ENCODE measurements at places on chromosomes 2 and 18. TPM values are rescaled to one million over a fixed set of nuclear protein-coding genes. Genes with fewer than 3 reads are reported as not detected.

Gene FBXO41
- polyA plus RNA-seq = not detected

GRCh38 chr18:56377231-56377630, 261.2 kb downstream of the TXNL1 start:
- no peak for DNase-seq

DNA sequence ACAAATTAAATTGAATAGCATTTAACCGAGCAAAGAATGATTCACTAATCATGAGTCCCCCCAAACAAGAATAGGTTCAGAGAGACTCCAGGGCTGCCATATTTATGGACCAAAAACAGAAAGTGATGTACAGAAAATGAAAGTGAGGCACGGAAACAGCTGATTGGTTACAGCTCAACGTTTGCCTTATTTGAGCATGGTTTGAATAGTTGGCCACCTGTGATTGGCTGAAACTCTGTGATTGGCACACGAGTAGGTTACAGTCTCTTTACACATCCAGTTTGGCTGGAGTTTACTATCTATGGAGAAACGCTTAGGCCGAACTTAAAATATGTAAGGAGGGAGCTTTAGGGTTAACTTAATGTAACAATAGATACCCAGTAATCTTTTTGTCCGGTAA, 27.0 kb upstream of the DPYSL5 start:
- no peak for DNase-seq

Gene C2orf15
- polyA plus RNA-seq = 0.48 TPM

Gene CSRNP3
- 15.5 TPM for polyA plus RNA-seq

- no peak for DNase-seq
These were observed 136.1 kb upstream of the PID1 start for GRCh38 chr2:229407170-229407569.

Gene MROH2A
- 0.21 TPM for polyA plus RNA-seq

DNA sequence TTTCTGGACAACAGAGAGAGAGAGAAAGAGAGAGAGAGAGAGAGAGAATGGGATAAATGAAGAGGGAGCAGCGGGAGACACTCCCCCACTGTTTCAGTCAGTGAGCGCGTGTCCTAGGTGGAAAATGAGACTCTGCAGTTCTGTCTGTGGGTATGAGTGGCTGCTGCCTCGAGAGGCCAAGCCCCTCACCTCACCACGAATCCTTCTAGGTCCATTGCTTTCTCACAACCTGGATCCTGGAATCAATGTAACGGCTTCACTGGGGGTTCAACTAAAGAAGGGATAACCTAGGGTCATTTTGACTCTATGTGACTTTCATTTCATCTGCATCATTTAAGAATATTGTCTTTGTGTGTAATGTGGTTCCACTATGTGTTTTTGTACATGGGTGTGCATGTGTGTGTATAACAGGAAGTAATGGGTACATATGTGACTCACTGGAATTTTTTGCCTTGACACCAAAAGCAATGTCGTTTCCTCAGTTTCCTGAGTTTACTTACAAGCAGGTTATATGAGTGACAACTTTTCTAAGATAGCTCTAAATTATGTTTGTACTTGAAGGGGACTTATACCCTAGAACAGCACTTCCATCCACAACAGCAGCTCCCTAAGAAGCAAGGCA, 221.4 kb upstream of the TRIB2 start:
- DNase-seq = no peak

Gene DYNC2LI1
- polyA plus RNA-seq = 20.4 TPM

Gene SERPINB13
- not detected for polyA plus RNA-seq

- DNase-seq = no peak
These were observed 38.5 kb upstream of the RMP24 start for GRCh38 chr18:35933982-35934381.

- DNase-seq = no peak
These were observed 78.8 kb upstream of the DTNA start for GRCh38 chr18:34631093-34631966.

- DNase-seq = no peak
These were observed 264.8 kb downstream of the KLHL29 start for GRCh38 chr2:23649819-23650218.

Gene POTEJ
- polyA plus RNA-seq = not detected

GRCh38 chr2:2026252-2026831, 282.0 kb upstream of the PXDN start:
- DNase-seq = no peak

Gene UGT1A10
- polyA plus RNA-seq = not detected

DNA sequence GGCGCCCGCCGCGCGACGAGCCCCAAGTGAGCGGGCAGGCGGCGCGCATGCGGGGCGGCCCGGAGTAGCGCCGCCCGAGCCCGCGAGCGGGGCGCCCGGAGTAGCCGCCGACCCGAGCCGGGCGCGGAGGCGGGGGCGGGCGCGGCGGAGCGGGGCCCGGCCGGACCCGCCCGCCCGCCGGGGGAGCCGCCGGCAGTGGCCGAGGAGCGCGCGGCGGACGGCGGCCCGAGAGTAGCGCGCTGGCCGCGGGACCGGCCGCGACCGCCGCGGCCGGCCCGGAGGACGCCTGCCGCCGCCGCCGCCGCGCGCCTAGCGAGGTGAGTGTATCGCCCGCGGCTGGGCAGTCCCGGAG, at the start of gene GALNT1:
Gene GALNT1, plus strand, starts transcription at position 195 of the 352 bp plus-strand sequence. CDS start 72,923 bp downstream, outside the sequence.
- no peak for DNase-seq

DNA sequence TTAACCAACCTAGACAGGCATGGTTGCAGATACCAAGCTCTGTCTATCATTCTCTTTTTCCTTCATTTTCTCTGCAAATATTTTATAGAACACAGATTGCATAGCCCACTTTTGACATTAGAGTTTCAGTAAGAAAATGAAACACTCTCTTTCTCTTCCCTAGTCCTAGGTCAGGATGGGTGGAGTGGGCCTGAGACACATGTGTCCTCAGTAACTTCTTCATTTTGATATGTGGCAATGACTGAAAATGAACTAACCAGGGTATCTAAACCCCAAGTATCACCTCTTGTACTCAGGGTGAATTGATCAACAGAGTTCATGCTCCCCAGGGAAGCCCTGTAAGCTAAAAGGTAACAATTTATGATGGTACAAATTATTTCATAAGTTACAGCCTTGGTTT, 37.0 kb upstream of the KYNU start:
- no peak for DNase-seq

- no peak for DNase-seq
These were observed 221.1 kb upstream of the NRP2 start for GRCh38 chr2:205461169-205461568.
